ENCODE measurements at places on chromosomes 4 and X.

GRCh38 chrX:107744868-107745267 is 30.7 kb downstream of the TSC22D3 start:
- no peak for DNase-seq

GRCh38 chrX:10110316-10110935 is 46.3 kb upstream of the CLCN4 start:
- no peak for DNase-seq

GRCh38 chrX:42739741-42740140 is 38.2 kb downstream of the PPP1R2C start:
- DNase-seq = no peak

GRCh38 chrX:118839334-118839958 is 15.8 kb downstream of the ZCCHC12 start:
- DNase-seq = peak; percentile 31

GRCh38 chrX:137166591-137166990 is 132.8 kb upstream of the GPR101 start:
- DNase-seq = no peak

GRCh38 chr4:154998284-154998683 is 210.2 kb upstream of the NPY2R start:
- peak; percentile 82 for DNase-seq

DNA sequence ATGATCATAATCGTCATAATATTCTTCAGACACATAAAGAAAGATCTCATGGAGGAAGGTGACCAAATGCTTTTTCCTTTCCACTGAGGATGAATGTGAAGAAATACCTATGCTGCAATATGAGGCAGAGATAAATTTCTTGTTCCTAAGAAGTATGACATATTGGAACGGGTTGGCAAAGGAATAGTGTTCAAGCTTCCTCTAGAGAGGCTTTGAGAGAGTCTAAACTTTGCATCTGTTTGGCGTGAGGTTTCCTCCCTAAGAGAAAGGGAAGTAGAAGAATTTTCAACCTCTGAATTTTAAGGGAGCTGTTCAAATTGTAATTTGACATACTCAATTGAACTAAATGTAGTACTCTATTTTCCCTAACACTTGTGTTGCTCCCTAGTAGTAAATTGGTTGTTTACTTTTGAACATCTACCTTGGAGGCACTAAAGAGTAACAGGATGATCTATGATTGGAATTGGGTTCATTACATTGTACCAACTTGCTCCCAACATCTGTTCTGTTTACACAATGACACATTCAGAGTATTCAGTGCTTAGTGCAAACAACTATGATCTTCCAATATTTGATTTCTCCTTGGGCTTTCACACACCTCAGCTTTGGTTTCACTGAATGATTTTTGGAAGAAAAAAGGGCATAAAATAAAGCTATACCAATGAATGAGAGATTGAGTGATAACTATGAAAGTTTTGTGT is 122.0 kb downstream of the CORIN start:
- no peak for DNase-seq

DNA sequence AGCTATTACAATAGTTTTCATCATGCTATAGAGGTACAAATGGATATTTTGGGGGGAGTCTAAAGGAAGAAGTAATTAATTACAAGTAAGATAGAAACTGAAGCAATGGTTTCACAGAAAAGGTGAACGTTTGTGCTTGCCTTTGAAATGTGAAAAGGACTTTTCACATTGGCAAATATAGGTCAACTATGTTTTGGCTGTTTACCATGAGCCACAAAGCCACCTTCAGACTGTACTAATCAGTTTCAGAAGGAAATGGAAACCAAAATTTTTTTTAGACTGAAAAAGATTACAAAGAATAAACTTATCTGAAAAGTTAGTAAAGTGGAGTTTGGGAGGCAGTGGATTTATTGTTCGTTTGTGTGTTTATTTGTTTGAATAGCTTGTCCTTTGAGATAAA is 32.1 kb downstream of the SYTL5 start:
- no peak for DNase-seq

- DNase-seq = peak; percentile 22
These were observed 159.7 kb upstream of the ATP6AP2 start for GRCh38 chrX:40420899-40421729.

DNA sequence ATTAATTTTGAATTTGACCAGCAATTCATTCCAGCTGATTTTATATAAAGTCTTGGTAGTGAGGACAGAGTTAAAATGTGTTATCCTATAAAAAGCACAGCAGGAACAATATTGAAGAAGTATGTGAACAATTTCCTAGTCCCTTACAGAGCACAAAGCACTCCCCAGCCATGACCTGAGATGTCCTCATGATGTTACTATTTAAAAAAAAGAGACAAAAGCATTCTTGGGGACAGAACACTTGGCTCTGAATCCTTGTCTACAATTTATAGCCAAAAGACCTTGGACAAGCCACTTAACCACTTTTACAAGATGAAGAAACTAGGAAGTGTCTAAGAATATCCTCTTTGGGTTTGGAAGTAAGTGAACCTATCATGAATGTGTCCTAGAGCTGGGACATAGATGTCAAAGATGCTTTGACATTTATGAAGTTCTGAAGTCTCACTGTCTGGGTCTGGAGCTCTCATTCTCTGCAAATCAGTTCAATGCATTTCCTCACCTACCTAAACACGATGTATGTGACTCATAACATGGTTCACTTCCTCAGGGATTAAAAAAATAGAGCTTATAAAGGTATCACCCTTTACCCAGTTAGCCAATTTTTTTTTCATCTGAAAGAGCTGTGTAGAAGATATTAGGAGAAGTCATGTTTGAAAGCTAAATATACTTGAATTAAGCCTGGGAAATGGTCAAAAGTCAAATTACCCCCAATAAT is 61.4 kb downstream of the IGFBP7 start:
- peak; percentile 54 for DNase-seq

DNA sequence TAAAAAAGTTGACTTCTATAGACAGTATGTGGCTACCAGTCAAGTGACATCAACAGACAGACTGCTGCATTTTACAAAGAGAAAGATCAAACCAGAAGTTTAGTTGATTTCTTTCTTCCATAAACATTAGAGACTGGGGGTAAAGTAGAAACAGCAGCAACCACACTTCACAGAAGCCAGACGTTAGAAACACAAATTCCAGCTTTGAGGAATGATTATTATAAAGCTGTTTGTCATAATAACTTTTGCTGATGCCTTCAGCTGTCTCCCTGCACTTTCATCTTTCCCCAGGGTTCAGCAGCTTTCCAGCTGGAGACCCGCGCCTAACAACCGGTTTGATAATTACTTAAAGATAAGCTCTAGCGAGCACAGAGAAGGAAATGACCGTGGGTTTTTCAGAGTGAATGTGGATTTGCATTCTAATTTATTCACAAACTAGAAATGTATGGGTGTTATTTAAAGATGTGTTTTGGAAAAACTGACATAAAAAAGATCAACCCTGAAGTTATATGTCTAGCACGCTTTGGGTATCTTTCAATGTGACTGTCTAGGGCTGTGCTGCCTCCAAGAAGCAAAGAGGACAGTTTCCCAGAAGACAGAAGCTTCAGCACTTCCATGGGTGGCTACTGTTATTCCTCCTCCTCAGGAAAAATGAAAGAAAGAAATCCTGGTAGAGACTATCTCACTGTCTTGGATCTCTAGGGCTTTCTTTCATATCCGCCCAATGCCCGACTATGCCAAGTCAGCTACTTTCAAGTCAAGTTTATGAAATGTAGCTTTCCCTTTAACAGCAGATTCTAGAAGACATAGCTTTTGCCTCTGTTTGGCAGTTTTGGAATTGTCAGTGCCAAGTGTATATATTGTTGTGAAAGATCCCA is 15.0 kb upstream of the ENAM start:
- no peak for DNase-seq
